Anterior cingulate cortex (tissue), 58 donors: ENCODE measurements at places on chromosomes 1 and 21.

DNA sequence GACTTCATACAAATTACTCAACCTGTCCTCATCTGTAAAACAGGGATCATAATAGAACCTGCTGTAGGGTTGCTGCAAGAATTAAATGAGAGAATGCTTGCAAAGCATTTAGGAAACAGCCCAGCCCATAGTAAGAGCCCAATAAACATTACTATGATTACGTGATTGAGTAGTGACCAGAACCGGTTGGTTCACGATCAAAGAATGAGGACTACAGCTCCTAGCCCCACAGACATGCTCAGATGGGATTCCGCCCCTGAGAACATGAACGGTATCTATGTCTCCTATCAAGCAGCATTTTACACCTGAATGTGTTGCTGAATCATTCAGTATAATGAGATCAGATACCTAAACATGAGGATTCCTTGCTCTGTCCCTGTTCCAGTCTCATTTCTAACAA, 104.8 kb upstream of the ZNF648 start:
- no peak for DNase-seq

DNA sequence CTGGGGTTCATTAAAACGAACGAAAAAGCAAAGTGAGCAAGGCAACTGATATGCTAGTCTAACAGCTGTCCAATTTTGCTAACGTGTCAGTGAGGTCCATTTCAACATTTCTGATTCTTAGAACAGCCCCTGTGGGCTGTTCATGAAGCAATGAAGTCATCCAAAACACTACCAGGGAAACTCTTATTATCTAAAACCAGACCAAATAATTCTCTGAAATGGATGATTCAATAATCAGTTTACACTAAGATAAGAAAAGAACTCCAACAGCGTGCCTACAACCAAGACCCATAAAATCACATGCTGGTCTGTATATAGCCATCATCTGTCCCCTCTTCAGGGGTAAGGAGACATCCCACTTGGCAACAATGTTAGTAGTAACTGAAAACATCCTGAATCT, 122.7 kb downstream of the TGFBR3 start:
- no peak for DNase-seq

DNA sequence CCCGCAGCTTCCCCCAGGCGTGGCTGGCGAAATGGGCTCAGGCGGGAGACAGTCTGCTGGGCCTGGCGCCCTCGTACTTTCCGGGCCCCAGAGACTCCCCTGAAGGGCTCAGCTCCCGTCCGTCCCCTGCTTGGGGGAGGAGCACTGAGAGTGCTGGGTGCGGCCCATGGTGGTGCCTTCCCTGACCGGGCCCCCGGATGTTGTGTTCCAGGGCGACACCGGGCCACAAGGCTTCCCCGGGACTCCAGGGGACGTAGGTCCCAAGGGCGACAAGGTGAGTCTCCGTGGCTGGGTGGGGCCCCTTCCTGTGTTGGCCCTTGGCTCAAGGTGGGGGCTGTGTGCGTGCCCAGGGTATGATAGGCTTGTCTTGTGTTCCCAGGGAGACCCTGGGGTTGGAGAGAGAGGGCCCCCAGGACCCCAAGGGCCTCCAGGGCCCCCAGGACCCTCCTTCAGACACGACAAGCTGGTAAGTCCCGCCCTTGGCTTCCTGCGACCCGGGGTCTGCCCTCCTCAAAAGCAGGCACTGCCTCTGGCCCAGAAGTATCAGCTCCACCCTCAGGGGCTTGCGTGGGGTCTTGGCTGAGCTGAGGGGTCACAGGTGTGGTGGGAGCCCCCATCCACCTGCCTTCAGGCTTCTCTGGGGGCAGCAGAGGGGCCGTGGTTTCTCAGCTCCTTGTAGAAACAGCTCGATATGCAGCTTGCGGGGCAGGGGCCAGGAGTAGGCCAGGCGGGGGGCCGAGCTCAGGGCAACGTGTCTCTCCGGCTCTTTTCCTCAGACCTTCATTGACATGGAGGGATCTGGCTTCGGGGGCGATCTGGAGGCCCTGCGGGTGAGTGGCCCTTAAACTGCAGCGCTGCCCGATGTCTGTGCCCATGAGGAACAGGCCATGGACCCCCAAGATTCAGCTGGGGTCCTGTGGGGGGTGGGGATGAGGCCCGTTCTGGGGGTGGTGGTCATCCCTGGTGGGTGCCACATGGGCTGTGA, 62.3 kb downstream of the SLC19A1 start:
- no peak for DNase-seq

GRCh38 chr1:204072931-204073836, at the start of gene SOX13:
Gene SOX13, plus strand, starts transcription at chr1:204073115. Its CDS starts 39,801 bp downstream, at chr1:204112916.
- DNase-seq = peak; percentile 82

DNA sequence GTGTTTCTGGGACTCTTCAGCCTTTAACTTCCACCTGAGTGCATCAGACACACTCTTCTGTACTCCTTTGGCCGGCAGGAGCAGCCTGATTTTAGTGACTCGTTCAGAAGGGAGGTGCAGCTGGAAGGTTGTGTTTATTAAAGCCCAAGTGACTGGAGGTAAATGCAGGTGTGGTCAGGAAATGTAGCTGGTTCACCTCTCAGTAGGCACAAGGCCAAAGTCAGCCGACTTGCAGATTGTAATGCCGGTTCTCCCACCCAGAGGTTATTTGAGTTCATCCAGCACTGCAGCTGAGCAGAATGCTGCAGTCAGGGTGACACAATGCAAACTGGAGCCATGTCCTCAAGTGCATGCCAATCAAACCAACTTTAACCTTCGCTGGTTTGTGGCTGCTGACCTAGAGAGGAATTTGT, 91.5 kb downstream of the SPATA46 start:
- no peak for DNase-seq

GRCh38 chr1:15388201-15388880, 21.3 kb upstream of the EFHD2 start:
- no peak for DNase-seq

DNA sequence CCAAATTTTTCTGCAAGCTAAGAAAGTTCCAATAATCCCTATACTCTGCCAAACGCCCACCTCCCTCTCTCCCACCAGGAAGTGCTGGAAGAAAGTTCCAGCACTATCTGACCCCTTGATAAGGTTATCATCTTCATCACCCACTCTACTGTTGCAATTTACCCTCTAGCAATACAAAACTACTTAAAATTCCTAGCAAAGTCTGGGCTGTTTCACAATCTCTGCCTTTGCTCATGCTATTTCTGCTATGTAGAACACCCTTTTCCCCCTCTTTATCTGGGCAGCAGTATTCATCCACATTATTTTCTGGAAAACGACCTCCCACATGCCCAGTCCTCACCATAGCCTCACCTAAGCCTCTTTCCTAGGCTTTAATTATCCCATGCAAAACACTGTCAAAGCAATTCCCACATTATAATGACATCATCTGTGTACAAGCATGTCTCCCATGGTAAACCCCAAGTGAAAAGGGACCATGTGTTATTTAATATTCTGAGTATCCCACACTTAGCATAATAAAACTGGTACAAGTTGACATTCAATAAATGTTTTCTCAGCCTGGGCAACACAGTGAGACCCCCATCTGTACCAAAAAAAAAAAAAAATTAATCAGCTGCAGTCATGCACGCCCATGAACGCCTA, 12.0 kb downstream of the F11R start:
- DNase-seq = no peak
